Type B pancreatic cell (in vitro differentiated cells): ENCODE measurements at places on chromosomes 16 and 17.

- H3K4me3 ChIP-seq = no peak within 1 kb of the TSS
- DNase-seq = no peak
- H3K27ac ChIP-seq = no peak within 1 kb of the TSS
- H3K27me3 ChIP-seq = peaks cover 24% of the 10 kb centered on the region
- no peaks in the 10 kb centered on the region for H3K36me3 ChIP-seq
These were observed at the start of gene GLP2R for GRCh38 chr17:9825641-9826150. Gene GLP2R, plus strand, starts transcription at chr17:9825924. Its CDS starts 140 bp downstream, at chr17:9826064.

- peaks cover 38% of the 10 kb centered on the region for H3K27me3 ChIP-seq
- no peak overlapping the region for H3K4me3 ChIP-seq
- peaks cover 13% of the 10 kb centered on the region for H3K4me1 ChIP-seq
- H3K27ac ChIP-seq = peak overlapping the region; percentile 4
These were observed 145.7 kb downstream of the RBFOX3 start for GRCh38 chr17:79465011-79465680.

- H3K4me3 ChIP-seq = no peak overlapping the region
- H3K36me3 ChIP-seq = no peaks in the 10 kb centered on the region
- H3K27ac ChIP-seq = no peak overlapping the region
These were observed 8.1 kb downstream of the OR2C1 start for GRCh38 chr16:3363793-3364192.

DNA sequence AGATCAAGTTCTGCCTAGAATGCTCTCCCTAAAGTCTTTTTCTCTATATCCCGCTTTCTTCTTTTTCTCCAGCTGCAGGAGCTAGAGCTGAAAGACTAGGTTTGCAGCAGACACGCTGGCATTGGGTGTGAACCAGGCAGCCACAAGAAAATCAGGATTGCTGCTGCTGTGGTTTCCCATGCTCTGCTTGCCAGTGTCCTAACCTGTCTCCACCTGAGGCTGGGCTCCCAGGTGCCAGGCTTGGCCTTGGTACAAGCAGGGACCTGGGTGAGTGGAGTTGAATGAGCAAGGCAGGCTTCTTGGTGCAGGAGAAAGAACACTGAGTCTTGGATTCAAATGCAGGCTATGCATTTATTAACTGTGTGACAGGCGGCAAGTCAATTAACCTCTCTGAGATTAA lies 440.3 kb upstream of the MAF start:
- H3K27me3 ChIP-seq = peaks cover 28% of the 10 kb centered on the region
- peaks cover 4% of the 10 kb centered on the region for H3K4me1 ChIP-seq
- H3K27ac ChIP-seq = no peak overlapping the region
- H3K36me3 ChIP-seq = no peaks in the 10 kb centered on the region
- DNase-seq = no peak
- no peak overlapping the region for H3K4me3 ChIP-seq

DNA sequence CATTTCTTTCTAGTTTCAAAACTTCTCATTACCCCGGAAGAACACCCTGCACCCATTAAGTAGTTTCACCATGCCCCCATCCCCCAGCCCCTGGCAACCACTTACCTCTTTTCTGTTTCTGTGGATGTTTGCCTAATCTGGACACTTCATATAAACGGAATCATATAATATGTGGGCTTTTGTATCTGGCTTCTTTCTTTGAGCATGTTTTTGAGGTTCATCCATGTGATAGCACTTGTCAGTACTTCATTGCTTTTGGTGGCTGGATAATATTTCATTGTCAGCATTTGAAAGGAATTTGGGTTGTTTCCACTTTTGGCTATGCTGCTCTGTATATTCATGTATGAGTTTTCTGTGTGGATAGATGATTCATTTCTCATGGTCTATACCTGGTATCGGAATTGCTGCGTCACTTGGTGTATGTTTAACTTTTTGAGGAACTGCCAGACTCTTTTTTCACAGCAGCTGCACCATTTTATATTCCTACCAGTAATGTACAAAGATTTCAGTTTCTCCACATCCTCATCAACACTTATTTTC lies 30.0 kb upstream of the SLC5A10 start:
- H3K36me3 ChIP-seq = peaks cover 32% of the 10 kb centered on the region
- DNase-seq = no peak
- peak overlapping the region; percentile 7 for H3K27ac ChIP-seq
- no peak overlapping the region for H3K4me3 ChIP-seq
- peaks cover 24% of the 10 kb centered on the region for H3K4me1 ChIP-seq
- no peaks in the 10 kb centered on the region for H3K27me3 ChIP-seq

- H3K36me3 ChIP-seq = no peaks in the 10 kb centered on the region
- H3K27me3 ChIP-seq = peaks cover 8% of the 10 kb centered on the region
- H3K4me3 ChIP-seq = no peak overlapping the region
- DNase-seq = no peak
- H3K27ac ChIP-seq = no peak overlapping the region
These were observed 19.5 kb upstream of the CA10 start for GRCh38 chr17:52178012-52178411.

DNA sequence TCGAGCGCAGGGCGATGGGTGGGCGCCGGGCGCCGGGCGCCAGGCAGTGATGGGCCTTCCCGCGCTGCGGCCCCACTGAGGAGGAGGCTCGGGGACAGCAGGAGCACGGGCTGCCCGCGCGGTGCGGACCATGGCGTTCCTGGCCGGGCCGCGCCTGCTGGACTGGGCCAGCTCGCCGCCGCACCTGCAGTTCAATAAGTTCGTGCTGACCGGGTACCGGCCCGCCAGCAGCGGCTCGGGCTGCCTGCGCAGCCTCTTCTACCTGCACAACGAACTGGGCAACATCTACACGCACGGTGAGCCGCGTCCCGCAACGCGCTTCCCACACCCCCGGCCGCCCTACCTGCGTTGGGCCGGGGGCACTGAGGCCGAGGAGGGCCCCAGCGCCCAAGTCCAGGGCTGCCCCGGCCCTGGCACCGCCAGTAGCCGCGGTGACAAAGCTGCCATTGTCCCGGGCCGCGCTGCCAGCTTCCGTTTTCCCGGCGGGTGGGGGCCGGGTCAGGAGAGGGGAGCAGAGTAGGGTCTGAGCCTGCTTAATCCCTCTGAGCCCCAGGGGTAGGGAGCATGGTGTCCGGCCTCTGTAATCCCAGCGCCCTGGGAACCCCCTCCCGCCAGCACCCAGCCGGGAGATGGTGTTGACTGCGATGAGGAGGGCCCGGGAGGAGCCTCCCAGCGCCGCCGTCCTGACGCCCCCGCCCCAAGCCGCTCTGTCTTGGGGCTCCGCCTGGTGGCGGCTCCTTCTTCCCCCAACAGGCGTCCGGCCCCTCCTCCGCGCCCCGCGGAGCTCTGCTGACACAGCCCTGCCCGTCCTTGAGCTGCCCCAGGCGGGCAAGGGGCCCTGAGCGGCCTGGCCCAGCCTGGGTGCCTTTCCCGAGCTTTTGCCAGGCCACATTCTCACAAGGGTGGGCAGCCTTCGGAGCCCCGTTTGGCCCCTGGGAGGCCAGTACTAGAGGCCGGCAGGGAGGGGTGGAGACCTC lies 685 bp downstream of the PAQR4 start:
- peaks cover 3% of the 10 kb centered on the region for H3K36me3 ChIP-seq
- no peak overlapping the region for H3K27ac ChIP-seq
- peaks cover 13% of the 10 kb centered on the region for H3K4me1 ChIP-seq

GRCh38 chr17:80498242-80498919 lies 22.0 kb upstream of the NPTX1 start:
- no peak overlapping the region for H3K27ac ChIP-seq
- DNase-seq = no peak
- H3K4me1 ChIP-seq = peaks cover 6% of the 10 kb centered on the region
- H3K27me3 ChIP-seq = peaks cover 55% of the 10 kb centered on the region

DNA sequence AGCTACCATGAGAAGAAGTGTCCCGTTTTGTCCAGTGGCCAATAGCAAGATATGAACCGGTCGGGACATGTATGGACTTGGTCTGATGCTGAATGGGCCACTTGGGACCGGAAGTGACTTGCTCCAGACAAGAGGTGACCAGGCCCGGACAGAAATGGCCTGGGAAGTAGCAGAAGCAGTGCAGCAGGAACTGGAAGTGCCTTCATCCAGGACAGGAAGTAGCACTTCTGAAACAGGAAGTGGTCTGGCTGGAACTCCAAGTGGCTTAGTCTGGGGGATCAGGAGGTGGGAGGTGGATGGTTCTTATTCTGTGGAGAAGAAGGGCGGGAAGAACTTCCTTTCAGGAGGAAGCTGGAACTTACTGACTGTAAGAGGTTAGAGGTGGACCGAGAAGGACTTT lies 5.3 kb downstream of the EFNB3 start:
- peaks cover 39% of the 10 kb centered on the region for H3K27me3 ChIP-seq
- no peak overlapping the region for H3K4me3 ChIP-seq
- H3K27ac ChIP-seq = no peak overlapping the region
- peaks cover 4% of the 10 kb centered on the region for H3K36me3 ChIP-seq
- H3K4me1 ChIP-seq = peaks cover 39% of the 10 kb centered on the region

GRCh38 chr17:27562777-27563455 lies 68.1 kb upstream of the LGALS9 start:
- H3K4me3 ChIP-seq = no peak overlapping the region
- H3K36me3 ChIP-seq = peaks cover 8% of the 10 kb centered on the region
- H3K4me1 ChIP-seq = peaks cover 30% of the 10 kb centered on the region

GRCh38 chr16:15988268-15989013 lies 39.0 kb downstream of the ABCC1 start:
- H3K27ac ChIP-seq = peak overlapping the region; percentile 44
- H3K4me1 ChIP-seq = peaks cover 44% of the 10 kb centered on the region
- H3K4me3 ChIP-seq = no peak overlapping the region
- H3K27me3 ChIP-seq = no peaks in the 10 kb centered on the region
- DNase-seq = no peak
- peaks cover 16% of the 10 kb centered on the region for H3K36me3 ChIP-seq

- DNase-seq = no peak
- no peaks in the 10 kb centered on the region for H3K36me3 ChIP-seq
- H3K27ac ChIP-seq = peak overlapping the region; percentile 87
- H3K27me3 ChIP-seq = no peaks in the 10 kb centered on the region
These were observed 115.6 kb upstream of the CDH5 start for GRCh38 chr16:66250686-66251431.

DNA sequence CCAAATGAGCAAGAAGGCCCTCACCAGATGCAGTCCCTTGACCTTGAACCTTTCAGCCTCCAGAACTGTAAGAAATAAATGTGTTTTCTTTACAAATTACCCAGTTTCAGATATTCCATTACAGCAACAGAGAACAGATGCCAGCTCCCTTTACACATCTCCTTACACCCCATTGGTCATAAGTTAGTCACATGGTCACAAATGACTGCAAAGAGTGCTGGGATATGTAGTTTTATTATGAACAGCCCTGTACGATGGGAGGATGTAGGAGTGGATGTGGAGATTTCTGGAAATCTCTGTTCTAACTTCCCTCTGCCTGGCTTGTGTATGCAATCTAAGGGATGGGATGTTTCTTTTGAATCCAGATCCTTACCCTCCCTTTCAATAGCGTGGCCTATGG lies 13.3 kb upstream of the RPL38 start:
- H3K27me3 ChIP-seq = peaks cover 14% of the 10 kb centered on the region
- no peak overlapping the region for H3K4me3 ChIP-seq

DNA sequence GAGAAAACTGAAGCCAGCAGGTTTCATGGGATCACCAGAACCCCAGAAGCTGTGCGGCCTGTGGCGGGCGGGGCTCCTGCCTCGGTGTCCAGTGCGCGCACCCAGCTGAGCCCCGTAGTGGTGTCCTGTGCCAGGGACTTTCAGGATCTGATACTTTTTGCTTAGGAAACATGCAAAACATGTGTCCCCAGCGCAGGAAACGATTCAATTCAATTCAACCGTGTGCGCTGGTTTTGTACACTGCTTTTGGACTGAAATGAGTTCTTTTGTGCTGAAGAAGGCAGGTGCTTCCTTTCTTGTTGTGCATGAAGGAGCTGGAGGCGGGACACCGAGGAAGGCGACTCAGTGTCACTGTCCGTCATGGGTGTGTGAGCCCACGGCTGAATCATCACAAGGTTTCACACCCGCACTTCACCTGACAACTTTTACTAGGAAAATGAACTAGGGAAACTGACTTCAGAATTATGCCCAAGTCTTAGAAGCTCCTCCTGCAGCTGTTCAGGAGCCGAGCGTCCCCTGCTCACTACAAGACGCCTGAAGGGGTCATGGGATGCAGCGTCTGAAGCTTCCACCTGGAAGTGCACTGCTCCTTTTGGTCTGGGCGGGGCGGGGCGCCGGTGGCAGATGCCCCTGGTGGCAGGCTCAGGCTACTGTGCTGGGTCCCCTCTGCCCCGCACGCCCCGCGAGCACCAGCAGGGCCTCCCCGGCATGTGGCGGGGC lies 31.4 kb upstream of the ZNF750 start:
- DNase-seq = no peak
- no peak overlapping the region for H3K27ac ChIP-seq
- H3K4me1 ChIP-seq = peaks cover 39% of the 10 kb centered on the region
- H3K36me3 ChIP-seq = peaks cover 12% of the 10 kb centered on the region

- DNase-seq = no peak
- H3K27me3 ChIP-seq = no peaks in the 10 kb centered on the region
- H3K4me1 ChIP-seq = peaks cover 10% of the 10 kb centered on the region
- no peak overlapping the region for H3K4me3 ChIP-seq
- peaks cover 18% of the 10 kb centered on the region for H3K36me3 ChIP-seq
These were observed 17.0 kb downstream of the GFOD2 start for GRCh38 chr16:67702130-67702529.

DNA sequence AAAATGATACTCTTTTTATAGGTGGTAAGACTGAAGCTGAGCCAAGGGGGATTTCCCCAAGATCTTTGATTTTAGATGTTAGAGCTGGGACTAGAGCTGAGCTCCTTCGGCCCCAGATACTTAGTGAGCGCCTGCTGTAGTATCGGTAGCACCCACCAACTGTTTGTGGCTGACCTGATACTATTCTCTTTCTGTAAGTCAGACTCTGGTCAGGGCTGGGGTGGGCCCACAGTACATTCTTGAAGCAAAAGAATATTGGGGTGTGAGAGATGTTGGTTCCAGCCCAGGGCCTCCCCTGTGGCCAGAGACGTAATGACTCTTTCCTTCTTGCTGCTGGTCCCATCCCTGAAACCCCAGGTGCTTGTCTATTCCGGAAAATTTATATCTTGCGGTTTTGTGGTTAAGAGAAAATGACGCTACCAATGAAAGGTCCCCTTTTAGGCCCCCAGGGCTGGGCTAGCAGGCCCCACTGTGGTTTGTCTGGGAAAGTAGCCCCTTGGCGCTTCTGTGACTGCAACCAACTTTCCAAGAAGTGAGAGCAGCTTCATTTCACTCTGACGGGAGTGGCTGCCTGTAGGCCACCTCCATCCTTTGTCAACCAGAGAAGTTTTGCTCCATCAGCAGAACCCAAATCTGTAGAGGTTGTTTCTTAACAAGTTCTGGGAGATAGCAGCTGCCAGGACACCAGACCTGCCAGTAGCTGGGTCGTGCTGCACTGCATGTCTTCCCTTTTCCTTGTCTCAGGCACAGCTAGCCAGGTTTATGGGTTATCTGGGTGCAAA lies 86.4 kb upstream of the LGALS9 start:
- peaks cover 22% of the 10 kb centered on the region for H3K4me1 ChIP-seq
- no peak overlapping the region for H3K4me3 ChIP-seq
- H3K27me3 ChIP-seq = no peaks in the 10 kb centered on the region
- DNase-seq = no peak
- H3K36me3 ChIP-seq = no peaks in the 10 kb centered on the region
- no peak overlapping the region for H3K27ac ChIP-seq
